ENCODE measurements at places on chromosomes 3 and 15.

GRCh38 chr3:55183201-55183600 lies 255.3 kb upstream of the LRTM1 start:
- DNase-seq: no peak

DNA sequence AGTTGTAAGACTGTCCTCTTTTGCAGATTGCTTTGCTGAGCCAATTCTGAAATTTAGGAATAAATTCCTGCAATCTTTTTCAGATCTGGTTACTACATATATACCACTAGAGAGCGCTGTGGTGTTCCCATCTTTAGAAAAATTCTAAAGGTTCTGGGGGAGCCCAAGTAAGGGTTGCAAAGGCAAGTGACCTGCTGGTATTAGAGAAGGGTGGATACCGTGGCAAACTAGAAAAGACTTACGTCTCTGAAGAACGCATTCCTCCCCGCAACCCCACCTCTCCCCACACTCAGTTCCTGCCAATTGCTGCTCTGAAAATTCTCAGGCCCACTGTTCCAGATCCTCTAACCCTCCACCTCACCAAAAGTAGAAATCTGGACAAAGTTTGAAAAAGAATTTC lies 48.5 kb downstream of the EFHB start:
- DNase-seq: no peak

- no peak for DNase-seq
These were observed 56.9 kb upstream of the VGLL3 start for GRCh38 chr3:87047852-87048251.

GRCh38 chr3:152202976-152203626 lies 65.6 kb upstream of the MBNL1 start:
- no peak for DNase-seq

GRCh38 chr15:82398785-82399184 lies 30.8 kb upstream of the GOLGA6L9 start:
- no peak for DNase-seq

- DNase-seq: no peak
These were observed 95.8 kb downstream of the RAP2B start for GRCh38 chr3:153257673-153258351.

DNA sequence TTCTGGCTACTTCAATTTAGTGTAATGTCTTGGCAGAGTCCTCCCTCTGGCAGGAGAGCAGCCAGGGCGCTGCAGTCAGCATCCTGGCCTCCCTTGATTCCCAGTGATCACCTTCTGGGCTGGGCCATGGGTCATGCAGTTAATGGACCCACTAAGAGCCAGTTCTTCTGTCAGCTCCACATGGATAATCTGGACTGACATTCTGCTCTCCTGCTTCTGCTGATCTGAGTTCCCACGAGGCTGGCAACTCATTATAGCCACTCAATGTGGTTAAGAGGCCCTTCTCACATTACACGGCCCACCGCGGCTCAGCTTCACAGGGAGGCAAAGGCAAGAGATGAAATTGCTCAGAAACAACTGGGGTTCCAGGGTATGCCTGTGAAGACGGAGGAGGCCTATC lies 94.0 kb downstream of the WDR76 start:
- no peak for DNase-seq

DNA sequence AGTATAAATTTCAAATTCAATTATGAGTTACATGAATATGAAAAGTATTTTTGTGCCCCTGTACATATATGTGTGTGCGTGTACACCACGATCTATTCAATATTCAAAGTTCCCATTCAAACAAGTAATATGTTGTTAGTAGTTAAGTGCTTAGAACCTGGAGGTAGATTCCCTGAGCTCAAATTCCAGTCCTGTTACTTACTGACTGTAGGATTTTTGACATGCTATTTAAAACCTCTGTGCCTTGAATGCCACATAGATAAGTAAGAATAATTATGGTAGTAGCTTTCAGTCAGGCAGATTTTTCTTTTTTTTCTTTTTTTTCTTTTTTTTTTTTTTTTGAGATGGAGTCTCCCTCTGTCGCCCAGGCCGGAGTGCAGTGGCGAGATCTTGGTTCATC lies 53.3 kb upstream of the CMSS1 start:
- no peak for DNase-seq
